Lower leg skin (tissue), 4 donors: ENCODE measurements at places on chromosomes 3 and 15.

- no peak for DNase-seq
Observed at GRCh38 chr15:84934942-84935729, 46.5 kb upstream of the PDE8A start.

DNA sequence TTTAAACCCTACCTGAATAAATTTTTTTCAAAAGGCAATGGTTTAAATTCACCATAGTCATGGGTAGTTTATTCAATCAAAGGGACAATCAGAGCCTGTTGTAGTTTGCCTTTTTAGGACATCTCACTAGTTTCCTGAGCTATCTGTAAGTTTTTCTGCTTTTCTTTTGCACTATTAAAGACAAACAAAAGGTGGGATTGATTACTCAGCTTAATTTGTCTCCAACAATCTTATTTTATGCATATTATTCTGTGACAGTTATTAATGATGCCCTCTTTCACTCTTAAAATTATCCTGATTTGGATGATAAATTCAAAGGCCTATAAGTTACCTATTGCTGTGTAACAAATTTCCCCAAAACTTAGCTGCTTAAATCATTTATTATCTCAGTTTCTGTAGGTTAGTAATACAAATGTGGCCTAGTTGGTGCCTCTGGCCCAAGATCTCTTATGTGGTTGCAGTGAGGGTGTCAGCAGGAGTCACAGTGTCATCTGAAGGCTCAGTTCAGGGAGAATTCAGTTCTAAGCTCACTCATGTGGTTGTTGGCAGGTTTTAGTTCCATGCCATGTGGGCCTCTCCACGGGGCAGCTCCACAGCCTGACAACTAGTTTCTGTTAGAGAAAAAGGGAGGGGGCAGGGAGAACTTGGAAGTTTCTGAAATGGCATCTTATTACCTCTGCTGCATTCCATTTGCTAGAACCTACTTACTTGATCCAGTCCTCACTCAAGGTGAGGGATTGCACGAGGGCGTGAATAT lies 16.0 kb downstream of the ARMC8 start:
- DNase-seq: no peak

- DNase-seq: no peak
Observed at GRCh38 chr15:39180030-39180429, 400.8 kb upstream of the THBS1 start.

DNA sequence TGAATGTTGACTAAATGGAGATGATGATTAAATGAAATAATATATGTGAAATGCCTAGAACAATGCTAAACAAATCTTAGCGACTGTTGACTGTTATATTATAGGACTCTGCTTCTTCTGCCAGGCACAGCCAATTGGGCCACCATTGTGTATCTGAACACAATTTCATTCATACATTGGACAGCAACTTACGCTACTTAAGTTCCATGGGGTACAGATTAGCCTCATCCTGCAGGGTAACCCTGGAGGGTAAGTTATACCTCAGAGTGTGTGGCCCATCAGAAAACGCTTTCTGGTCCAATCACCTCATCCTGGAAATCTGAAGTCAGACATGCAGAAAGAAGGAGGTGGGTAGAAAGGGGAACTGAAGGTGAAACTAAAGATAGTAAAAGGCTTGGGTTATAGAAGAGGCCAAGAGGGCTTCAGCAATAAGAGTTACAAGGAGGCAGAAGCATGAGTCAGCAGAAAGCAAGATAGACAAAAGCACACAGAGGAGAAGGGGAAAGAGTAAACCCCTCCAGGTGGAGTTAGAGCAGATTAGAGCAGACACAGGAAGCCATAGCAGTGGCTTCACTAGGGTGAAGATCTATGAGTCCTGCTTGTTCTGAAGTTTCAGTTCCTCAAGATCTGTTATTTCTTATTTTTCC lies 119.3 kb upstream of the SLC24A5 start:
- DNase-seq: no peak

- no peak for DNase-seq
Observed at GRCh38 chr3:168885028-168885427, 778.5 kb downstream of the MECOM start.
